Testis (tissue), 5 donors: ENCODE measurements at places on chromosomes 12 and 14.

GRCh38 chr14:26959972-26960660, 362.3 kb upstream of the NOVA1 start:
- no peak for DNase-seq

DNA sequence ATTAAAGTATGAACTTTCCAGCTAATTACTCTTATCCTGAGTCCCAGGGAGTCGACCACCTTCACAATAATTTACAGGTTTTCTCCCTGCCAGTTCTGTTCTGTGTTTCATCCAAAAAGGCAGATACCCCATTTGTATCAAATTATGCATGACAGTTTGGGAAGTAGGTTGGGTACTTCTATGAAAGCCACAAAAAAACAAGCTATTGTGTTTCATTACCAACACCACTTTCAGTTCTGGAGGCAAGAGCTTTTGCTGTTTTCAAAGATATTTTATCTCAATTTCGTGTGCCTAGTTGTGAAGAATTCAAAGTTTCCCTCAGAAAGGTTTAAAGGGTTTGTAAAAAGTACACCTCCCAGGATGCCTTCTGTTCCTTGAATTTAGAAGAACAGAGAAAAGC, 557.4 kb downstream of the FLRT2 start:
- no peak for DNase-seq

GRCh38 chr12:115776399-115776798, 501.1 kb downstream of the MED13L start:
- no peak for DNase-seq

DNA sequence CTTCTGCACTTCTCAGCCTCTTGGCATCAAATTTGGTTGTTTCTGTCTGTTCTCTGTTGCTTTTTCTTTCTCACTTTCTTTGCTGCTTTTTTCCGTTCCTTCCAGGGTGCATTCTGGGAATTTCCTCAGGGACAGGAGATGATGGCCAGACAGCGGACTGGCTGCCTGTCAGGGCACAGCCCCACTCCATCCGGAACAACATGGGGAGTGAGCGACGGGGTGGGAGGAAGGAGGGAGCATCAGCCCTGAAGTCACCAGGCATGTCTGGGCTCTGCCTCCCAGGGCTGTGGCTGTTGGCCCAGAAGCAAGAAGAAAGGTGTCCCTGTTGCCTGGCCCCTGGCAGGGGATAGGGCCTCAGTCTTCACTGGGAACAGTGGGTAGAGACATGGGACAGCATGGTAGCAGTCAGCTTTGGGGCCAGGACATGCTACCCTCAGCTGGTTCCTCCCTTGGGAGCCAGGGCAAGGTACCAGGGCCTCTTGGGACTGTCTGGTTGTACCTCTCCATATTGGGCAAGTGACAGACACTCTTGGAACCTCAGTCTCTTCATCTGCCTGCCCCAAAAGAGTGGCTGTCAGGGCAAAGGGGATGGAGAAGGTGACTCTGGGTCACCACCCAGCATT, 8.6 kb downstream of the PGF start:
- DNase-seq = no peak

DNA sequence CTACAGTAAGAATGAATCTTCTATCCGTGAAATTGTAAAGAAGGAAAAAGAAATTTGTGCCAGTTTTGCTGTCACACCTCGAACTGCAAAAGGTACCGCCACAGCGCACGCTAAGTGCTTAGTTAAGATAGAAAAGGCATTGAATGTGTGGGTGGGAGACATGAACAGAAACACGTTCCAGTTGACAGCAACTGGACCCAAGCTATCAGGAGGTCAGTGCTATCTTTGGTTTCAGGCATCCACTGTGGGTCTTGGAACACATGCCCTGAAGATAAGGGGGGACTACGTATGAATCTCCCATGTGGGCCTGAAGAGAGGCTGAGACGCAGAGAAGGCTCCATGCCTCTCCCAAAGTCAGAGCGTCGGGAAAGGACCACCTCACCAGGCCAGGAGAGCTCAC, 9.8 kb downstream of the IFFO1 start:
- DNase-seq = no peak

- no peak for DNase-seq
These were observed 246.4 kb downstream of the RPL10L start for GRCh38 chr14:46404865-46405811.

GRCh38 chr12:6606331-6607131, 648 bp downstream of the CHD4 start:
- peak; percentile 83 for DNase-seq

DNA sequence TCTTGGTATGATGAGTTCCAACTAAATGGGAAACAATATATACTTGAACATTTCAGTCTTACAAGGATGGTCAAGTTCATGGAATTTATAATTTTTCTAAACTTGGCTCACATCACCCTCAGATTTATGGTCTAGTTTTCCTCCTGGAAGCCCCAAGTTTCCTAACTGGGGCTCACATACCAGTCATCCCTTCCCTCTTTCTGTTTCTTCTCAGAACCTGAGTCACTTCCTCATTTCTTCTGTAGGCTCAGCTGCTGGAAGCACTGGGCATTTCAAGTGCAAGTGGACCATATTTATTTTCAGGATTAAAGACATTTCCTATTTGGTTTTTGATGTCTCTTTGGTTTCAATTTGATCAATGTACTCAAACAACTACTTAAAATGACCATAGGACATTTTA, 55.4 kb downstream of the GRIP1 start:
- no peak for DNase-seq

DNA sequence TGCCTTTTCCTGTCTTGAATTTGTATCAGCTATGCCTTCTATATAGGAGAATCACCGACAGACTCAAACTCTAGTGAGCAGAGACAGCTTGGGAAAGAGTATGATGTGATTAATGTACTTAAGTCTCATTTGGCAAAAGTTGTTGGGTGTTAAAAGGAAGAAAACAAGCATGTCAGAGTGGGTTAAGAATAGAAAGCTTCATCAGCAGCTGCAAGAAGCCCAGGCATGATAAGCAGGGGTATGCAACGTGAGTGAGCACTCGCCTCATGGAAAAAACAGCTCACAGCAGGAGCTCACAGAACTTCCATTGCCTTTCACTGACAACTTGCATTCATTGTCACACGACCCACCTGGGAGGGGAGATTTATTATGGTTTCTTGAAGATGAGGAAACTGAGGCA, 35.9 kb upstream of the WNK1 start:
- DNase-seq = no peak

DNA sequence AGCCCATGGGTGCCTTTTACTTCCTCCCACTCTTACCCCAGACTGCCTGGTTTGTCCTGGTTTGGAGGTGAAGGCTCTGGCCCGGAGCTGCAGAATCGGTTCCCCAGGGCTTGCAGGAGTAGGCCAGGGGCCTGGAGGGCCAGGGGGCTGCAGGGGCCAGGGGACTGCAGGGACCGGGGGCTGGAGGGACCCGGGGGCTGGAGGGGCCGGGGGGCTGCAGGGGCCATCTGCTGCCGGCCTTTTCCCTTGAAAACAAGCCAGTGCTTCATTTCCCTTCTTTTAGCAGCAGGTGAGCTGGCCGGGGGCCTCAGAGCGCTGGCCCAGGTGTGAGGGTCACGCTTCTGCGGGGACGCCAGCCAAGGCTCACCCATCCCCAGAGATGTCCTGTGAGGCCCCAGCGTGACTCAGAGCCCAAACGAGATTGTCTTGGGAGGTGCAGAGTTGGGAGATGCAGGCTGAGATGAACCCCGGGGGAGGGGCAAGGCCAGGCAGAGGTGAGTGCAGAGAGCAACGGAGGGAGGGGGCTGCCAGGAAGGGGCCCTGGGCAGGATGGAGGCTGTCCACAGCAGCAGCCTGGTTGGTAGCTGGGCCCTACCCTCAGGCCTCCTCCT, 154.9 kb downstream of the KIF26A start:
- no peak for DNase-seq

GRCh38 chr12:117393656-117394055, 32.2 kb upstream of the NOS1 start:
- no peak for DNase-seq

DNA sequence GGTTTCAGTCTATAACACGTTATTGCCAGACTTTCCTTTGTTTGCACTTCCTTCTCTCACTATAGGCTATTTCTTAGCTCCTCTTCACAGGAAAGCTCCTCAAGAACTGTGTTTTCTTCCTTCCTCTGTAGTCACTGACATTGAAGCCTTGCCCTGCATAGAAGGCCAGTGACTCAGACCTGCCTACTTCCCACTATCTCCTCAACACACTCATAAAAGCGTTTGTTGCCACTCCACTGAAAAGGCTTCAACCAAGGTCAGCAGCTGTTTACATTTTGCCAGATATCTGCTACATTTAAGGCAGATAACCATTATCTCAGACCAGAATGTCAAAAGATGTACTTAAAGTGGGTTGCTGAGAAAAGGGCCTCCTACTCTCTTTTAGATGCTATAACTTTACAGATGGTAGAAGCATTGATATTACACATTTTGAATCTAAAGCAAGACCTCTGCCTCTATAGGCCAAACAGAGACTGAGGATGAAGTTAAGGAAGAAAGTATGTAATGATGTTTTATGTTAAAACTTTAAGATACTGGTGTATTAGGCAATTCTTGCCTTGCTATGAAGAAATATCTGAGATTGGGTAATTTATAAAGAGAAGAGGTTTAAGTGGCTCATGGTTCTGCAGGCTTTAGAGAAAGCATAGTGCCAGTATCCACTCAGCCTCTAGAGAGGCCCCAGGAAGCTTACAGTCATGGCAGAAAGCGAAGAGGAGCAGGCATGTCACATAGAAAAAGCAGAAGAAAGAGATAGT, 233.3 kb upstream of the FLRT2 start:
- DNase-seq = peak; percentile 16

DNA sequence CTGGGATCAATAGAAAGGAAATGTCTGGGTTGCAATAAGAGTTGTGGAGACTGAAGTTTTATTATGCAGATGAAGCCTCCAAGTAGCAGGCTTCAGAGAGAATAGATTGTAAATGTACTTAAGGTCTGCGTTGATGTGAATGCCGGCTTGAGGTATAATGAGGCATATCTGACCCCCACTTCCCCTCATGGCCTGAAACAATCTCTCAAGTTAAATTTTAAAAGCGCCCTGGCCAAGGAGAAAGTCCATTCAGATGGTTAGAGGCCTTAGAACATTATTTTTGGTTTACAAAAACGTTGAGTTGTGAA, 28.3 kb upstream of the HIGD1C start:
- no peak for DNase-seq

GRCh38 chr12:82665142-82665923, 21.4 kb upstream of the TMTC2 start:
- no peak for DNase-seq

DNA sequence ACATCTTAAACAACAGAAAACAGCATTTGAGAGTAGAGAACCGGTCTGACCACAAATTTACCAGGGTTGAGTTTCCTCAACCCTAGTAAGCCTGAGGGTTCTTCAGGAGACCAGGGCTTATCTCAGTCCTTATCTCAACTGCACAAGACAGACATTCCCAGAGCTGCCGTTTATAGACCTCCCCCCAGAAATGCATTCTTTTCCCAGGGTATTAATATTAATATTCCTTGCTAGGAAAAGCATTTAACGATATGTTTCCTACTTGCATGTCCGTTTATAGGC, 12.3 kb downstream of the TMEM117 start:
- DNase-seq = no peak
